Muscle of leg (tissue), 16 donors: ENCODE measurements at places on chromosomes 6 and 20.

GRCh38 chr6:116351101-116351500 lies 19.6 kb upstream of the DSE start:
- no peak for DNase-seq

DNA sequence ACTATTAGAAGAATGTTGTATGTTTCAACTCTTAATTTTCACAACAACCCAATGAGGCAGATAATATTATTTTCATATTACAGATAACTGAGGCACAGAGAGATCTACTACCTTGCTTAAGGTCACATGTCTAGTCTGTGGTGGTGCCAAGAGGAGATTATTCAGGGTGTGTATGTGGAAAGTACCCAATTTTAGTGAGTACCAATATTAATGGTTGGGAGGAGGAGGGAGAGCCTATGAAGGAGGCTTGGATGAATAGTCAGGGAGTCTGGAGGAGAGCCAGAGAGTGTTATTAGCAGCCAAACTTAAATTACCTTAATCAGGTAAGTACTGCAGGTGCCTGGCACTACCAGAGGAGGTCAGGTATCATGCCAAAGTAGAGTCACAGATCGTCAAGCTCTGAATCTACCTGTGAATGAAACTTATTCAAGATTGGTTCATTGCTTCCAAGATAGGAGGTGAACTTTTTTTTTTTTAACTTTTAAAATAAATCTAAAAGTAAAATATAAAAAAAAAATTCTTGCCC lies 10.9 kb upstream of the CALHM6 start:
- DNase-seq, result no peak

- peak; percentile 92 for DNase-seq
Measured at GRCh38 chr6:144008120-144008811, at the start of gene PLAGL1. PLAGL1 (minus strand) TSS chr6:144008259; CDS start chr6:143948136, 60,123 bp downstream.

DNA sequence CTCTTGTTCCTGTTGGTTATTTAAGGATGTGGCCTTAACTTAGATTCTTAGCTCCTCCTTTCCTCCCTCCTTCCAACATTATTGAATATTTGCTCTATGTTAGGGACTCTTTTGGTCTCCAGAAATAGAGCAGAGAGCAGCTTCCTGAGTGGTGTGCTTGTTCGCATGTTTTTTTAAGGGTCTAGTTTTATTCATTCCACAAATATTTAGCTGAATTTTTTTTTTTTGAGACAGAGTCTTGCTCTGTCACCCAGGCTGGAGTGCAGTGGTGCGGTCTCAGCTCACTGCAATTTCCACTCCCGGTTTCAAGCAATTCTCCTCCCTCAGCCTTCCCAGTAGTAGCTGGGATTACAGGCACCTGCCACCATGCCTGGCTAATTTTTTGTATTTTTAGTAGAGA lies 169.2 kb downstream of the ZFAND3 start:
- DNase-seq, result peak; percentile 37

- DNase-seq, result no peak
Measured at GRCh38 chr20:46260936-46261454, 47.3 kb downstream of the CDH22 start.

DNA sequence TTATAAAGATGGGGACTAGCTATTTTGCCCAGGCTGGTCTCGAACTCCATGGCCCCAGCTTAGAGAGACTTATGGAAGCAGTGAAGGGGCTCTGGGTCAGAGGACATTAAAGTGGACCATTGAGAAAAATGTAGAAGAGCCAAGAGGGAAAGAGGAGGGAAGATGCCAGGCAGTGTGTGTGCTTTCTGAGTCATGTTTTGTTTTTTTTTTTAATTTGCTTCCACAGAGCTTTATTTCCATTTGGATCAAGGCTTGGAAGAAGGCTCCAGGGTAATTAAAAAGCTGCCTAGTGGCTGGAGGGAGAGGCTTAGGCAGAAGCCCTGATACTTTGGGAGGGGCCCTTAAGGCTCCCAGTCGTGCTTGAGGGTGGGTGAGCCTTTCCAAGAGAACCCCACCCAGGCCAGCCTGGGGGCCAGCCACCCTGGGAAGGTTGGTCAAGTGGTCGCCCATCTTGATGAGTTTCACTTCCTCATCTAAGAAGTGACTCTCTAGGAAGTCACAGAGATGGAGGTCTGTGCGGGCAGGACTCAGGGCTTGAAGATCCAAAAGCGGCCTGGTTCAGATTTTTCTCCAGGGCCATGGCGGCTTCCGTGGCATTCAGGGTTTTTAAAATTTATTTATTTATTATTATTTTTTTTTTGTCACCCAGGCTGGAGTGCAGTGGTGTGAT lies 3.0 kb upstream of the ZNF335 start:
- no peak for DNase-seq

DNA sequence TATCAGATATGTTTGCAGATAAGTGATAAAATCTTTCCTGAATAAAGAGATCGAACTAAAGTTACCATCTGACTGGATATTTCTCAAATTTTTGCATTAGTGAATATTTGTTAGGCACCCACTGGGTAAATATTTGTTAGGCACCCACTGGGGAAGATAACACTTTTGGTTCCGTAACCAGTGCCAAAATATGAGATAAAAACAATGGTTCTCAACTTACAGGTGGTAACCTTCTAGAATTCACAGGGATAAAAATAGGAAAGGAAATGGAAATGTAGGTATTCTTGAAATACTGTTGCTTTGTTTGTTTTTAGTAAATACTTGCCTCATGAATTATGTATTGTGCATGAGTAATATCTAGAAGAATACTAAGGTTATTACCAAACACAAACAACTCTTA lies 245.0 kb upstream of the KHDRBS2 start:
- no peak for DNase-seq

DNA sequence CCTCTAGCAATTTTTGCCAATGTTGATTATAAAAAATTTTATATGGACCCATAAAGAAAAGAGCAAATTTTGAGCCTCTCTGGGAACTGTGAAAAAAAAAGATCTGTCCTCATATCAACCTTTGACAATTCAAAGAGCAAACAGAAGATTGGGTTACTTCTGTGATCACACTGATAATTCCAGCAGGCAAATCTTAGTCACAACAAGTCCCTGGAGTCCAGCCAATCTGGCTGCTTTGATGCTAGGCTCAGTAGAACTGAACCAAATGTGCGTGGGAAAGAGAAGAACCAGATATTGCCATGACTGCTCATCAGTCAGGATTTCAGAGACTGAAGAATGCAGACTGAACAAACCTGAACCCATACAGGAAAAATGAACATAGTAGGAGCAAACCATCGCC lies 438.4 kb upstream of the FLRT3 start:
- peak; percentile 22 for DNase-seq

DNA sequence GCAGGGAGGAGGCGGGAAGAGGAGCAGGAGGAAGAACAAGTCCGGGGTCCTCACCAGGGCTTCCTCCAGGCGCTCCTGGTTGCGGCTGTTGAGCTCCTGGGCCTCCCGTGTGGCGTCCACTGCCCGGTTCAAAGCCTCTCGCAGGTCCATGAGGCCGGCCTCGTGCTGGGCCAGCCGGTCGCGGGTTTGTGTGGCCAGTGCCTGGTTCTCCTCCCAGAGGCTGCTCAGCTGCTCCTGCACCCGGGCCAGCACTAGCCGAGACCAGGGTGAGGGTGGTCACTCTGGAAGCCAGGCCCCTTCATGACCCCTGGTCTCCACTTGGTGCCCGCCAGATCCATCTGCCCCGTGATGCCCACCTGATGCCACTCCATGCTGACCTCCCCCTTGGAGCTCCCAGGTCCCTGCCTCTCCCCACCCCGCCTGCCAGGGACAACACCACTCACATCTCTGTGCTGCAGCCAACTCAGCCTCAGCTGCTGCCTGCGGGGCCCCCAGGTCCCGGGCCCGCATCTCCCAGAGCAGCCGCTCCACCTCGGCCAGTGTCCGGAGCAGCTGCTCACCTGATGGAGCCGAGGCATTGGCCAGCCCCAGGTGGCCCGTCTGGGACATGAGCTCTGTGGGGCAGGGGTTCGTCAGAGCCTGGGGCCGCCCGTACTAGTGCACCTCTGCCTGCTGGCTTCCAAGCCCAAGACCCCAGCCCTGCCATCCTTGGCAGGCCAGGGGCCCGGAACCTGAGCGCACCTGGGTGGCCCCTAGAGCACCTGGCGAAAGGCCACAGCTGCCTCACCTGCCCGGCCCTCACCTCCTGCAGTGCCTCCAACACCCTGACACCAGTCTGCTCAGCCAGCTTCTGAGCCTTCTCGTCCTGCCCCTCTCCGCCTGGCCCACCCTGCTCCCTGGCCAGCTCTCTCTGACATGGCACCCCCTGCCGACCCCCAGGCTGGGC lies 15.9 kb downstream of the ADRM1 start:
- no peak for DNase-seq

GRCh38 chr6:113361014-113361645 lies 496.0 kb upstream of the MARCKS start:
- DNase-seq, result no peak

DNA sequence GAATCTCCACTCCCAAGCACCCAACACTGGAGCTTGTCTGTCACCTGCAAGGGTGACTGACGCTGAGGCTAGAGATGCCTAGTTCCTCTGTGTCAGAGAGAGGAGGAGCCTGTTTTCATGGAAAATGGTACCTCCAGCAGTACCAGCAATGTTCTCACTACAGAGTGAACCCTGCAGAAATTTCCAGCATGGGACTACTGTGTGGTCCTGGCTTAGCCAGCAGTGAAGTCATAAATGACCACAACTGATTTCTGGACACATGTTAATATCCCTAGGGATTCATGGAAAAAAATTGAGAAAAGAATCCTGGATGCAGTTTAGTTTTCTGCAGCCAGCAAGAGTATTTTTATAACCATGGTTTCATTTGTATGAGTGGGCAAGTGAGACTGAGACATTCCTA lies 468.1 kb downstream of the CD83 start:
- peak; percentile 44 for DNase-seq

GRCh38 chr6:121216928-121217327 lies 117.4 kb downstream of the TBC1D32 start:
- DNase-seq, result peak; percentile 6

DNA sequence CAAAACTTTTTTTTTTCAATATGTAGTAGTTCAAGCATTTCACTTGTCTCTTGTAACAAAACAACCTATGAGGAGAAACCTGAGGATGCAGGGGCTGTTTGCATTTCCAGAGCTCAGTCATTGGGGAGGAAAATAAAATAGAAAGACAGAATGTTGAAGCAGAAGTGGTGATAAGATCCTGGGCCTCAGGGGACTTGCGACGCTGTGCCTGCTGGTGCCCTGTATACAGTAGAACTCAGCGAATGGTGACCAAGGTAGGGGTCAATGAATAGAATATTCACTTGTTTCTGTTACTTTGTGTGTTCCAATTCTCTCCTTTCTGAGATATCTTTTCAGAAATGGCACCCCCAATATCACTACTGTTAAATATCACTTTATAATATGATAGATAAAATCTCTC lies 271.6 kb downstream of the FARS2 start:
- no peak for DNase-seq

- DNase-seq, result no peak
Measured at GRCh38 chr20:45487231-45487635, 17.7 kb downstream of the WFDC2 start.

DNA sequence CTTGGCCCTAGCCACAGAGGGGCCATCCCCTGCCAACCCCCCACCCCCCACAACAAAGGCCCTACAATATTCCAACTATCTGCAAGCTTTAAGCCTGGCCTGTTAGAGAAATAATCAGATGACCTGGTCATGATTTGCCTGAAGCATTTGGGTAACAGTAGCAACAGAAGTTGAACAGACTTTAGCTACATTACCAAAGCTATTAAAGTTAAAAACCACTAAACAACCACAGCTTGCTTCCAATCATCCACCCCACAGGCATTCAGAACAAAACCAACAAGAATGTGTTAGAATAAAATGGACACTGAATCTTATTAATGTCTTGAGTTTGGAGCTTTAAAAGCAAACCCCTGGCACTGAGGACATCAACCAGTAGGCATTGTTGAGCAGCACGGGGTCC lies 250.9 kb downstream of the LRFN2 start:
- DNase-seq, result no peak

- DNase-seq, result peak; percentile 77
Measured at GRCh38 chr6:158666628-158667359, 16.9 kb downstream of the SYTL3 start.

- peak; percentile 74 for DNase-seq
Measured at GRCh38 chr6:159693894-159694545, 979 bp upstream of the SOD2 start.

GRCh38 chr6:41713159-41713649 lies 22.2 kb downstream of the TFEB start:
- DNase-seq, result no peak

DNA sequence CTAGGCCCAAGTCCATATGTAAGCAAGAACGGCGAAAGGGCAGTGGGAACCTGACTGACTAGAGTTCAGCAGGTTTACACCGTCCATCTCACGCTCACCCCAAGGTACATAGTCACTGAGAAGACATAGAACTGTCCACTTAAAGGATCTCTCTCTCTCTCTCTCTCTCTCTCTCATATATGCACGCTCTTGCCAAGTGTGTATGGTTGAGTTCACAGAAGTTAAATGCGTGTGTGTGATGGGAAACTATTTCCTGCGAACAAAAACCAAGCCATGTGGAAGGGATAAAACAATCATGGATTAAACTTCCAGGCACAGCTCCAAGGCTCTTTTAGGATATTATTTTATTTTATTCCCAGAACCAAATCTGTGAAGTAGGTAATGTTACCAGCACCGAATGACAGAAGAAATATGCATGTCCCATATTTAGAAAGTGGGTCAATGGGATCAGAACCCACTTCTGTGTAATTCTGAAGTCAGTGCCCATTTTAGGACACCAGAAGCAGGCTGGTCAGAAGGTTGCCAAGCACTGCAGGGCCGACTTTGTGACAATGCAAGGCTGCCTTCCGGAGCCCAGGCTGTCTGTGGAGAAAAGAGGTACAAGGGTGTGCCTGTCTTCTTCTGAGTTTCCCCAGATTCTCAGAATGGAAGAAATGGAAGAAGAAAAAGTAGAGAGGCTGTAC lies 49.2 kb upstream of the MAP7 start:
- peak; percentile 84 for DNase-seq

- DNase-seq, result no peak
Measured at GRCh38 chr20:58616411-58616810, 34.7 kb upstream of the STX16 start.

- no peak for DNase-seq
Measured at GRCh38 chr20:35232575-35232974, 6.1 kb downstream of the MMP24 start.

DNA sequence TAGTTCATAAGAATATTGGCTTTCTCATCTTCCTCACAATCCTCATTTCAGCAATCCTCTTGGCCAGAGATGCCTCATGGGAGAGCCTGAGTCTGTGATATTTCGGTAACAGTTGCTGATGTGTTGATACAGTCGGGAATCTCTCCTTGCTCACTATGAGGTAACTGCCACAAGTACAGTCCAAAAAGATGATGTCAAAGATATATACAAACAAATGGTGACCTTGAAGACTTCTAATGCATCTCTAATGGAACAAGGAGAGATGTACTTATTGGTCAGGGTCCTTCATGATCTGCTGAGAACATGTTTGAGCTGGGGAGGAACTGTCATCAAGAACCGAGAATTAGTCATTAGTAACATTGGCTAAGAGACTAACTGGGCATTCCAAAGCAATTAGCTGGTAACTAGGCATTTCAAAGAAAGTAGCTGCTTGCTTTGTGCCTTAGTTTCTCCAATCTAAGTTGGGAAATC lies 56.1 kb downstream of the FILIP1 start:
- DNase-seq, result peak; percentile 98

DNA sequence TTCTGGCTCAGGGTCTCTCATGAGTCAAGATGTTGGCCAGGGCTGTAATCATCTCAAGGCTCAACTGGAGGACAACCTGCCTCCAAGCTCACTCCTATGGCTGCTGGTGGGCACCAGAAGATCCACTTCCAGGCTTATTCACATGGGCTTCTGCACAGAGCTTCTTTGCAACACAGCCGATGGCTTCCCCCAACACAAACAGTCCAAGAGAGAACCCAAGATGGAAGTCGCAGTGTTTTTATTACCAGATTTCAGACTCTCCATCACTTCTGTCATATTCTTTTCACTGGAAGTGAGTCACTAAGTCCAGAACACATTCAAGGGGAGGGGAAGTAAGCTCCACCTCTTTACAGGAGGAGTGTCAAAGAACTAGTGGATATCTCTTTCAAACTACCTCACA lies 75.5 kb downstream of the CD164 start:
- DNase-seq, result no peak
